ENCODE measurements at places on chromosomes 1 and 21.

- no peak for DNase-seq
Measured at GRCh38 chr1:162466797-162467196, 30.8 kb upstream of the UHMK1 start.

DNA sequence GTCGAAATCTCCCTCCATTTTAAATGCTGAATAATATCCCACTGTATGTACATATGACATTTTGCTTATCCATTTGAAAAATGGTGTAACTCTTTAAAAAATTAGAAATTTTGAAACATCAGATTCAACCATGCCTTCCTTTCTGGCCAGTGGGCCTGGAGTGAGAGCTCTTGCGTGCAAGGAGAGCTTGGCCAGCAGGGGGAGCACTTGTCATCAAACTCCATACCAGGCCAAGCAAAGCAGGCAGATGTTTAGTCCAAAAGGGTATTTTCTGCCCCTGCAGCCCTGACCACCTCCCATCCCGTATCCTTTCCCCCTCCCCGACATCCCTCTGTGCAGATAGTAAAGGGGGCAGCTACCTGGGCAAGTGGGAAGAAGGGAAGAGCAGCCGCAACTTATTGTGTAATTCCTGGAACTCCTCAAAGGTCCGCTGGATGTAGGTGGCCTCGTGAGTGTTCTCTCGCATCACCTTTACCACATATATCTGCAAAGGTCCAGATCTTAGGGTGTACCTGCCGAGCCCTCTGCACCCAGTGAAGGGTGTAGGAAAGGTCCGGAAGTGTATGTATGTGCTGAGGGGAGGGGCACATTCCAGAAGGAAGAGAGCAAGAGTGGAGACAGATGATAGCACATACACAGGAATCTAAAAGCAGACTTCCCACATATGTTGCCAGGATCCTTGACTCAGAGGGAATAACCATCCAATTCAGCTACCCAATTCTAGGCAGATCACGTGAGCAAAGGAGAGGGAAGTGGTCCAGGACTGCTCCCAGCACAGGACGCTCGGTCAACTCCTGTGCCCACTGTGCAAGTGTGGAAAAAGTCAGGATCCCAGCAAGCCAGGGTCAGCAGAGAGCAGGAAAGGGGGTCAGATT is 19.9 kb upstream of the PPP1R15B start:
- peak; percentile 62 for DNase-seq

- DNase-seq, result no peak
Measured at GRCh38 chr1:203058676-203058935, 27.2 kb downstream of the MYOG start.

DNA sequence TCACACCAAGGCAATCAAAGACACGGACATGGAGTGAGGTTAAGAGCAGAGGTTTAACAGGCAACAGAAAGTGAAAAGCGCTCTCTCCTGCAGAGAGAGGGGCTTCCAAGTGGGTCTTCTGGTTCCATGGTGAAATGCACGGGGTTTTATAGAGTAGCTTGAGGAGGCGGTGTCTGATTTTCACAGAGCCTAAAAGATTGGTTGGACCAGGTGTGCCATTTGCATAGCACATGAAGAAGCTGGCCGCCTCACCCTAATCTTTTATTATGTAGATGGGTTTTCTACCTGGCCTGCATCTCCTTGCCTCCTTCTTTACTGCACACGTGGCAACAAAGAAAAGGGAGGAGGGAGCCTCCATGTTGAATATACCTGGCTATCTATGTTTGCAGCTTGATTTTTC is 197.3 kb downstream of the RYR2 start:
- DNase-seq, result no peak

GRCh38 chr21:28654406-28654805 is 338.3 kb downstream of the LTN1 start:
- no peak for DNase-seq

DNA sequence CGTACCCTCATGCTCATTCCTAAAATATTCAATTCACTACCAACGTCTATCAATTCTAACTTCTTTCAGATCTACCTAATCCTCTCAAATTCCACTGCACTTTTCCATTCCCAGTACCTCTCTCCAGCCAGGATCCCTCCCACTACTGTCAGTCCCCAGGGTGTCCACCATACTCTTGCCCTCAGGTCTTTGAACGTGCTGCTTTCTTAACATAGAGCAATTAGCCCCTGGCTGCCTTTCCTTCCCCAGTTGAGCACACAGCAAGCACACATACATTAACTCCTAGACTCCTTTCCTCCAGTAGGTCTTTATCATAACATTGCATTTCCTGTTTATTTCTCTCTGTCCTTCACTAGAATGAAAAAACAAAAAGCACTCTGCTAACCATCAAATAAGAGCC is 126.7 kb downstream of the NTNG1 start:
- no peak for DNase-seq

DNA sequence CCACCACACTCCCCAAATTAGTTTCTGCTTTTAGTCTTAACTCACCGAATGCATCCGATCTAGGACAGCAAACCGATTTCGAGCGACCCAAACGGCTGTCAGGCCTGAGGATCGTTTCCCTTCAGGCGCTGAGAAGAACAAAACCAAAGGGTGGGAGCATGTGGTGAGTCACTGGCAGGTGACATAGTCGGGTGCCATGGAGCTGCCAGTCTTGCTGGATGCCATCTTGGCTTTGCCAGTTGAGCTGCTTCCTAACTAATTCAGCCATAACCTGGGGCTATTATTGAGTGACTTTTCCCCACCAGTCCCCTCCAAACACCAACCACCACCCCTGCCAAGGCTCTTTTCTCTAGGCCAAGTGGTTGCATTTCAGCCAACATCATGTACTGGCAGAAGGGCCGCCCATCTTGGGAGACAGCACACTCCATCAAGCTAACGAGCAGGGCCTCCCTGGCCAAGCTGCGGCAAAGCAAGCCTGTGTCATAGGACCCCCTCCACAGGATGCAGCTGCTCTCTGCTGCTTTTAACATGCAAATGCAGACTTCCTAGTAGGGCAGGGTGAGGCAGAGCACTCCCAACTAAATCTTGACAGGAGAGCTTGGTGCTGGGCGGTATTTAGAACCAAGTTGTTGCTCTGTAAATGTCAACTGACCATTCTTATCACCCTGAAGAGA is 22.3 kb upstream of the PEX19 start:
- no peak for DNase-seq

Data from SHP77 (cell line).